Sigmoid colon (tissue), 7 donors: ENCODE measurements at places on chromosomes 6 and 20.
A peak's percentile ranks its signal among the peaks of the same experiment; 100 is the strongest.

- DNase-seq = no peak
These were observed 45.0 kb downstream of the RNF144B start for GRCh38 chr6:18432180-18432579.

GRCh38 chr20:1377984-1378734 is 14.7 kb downstream of the FKBP1A start:
- DNase-seq = no peak

- peak; percentile 46 for DNase-seq
These were observed 16.1 kb upstream of the CTCFL start for GRCh38 chr20:57540890-57541580.

GRCh38 chr6:55839080-55839479 is 36.3 kb downstream of the BMP5 start:
- no peak for DNase-seq

GRCh38 chr6:105087571-105088211 is 92.1 kb downstream of the POPDC3 start:
- DNase-seq = no peak

- no peak for DNase-seq
These were observed 96.7 kb upstream of the OPRM1 start for GRCh38 chr6:153942361-153942760.

DNA sequence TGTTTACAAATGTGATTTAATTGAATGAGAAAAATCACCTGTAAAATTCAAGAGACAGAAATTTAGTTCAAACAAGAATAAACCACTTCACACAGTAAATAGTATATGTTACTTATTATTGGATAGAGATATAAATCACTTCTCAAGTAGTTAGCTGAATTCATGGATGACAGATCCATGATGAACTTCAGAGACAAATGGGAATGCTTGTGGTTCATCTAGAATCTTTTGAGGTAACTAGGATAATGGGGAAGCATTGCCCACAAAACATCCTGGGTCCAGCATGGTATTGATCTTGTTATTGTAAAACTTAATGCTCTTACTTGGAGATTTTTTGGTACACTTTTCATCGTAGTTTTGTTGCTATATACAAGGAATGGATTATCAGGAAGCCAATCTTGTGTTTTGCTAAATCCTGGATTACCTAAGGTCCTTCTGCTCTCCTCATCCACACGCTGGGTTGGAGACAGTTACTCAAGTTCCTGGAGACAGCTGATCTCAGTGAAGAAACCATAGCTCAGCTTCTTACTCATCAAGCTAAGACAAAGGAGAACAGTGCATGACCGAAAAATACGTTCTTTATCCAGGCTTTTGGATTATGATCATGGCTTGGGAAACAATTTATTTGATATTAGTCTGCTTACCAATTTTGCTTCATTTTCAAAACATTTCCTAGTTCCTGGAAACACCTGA is 142.5 kb upstream of the PREP start:
- DNase-seq = no peak

DNA sequence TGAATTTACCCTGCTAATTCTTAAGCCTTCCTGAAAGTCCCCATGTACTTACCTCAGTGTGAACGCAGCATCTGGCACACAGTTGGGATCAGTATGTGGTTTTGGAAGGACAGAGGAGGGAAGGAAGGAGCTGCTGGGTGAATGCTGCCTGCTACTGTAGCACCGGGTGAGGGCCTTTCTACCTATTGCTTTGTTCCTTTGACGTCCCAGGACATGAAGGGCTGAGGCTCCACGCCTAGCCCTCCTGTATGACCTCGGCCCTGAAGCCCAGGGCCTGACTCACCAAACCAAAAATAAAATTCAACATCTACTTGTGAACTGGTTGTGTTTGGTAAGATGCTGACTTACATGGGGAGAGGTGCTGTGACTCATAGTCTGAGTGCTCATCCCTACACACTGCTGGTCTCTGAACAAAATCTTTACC is 51.1 kb downstream of the ARID1B start:
- DNase-seq = no peak
